ENCODE measurements at places on chromosomes 4 and X.
A peak's percentile ranks its signal among the peaks of the same experiment; 100 is the strongest.

GRCh38 chrX:154013614-154014360, 5.9 kb downstream of the IRAK1 start:
- DNase-seq: no peak

GRCh38 chr4:183626168-183626567, 32.8 kb downstream of the RWDD4 start:
- no peak for DNase-seq

GRCh38 chrX:134144231-134144630, 92.8 kb upstream of the CCDC160 start:
- peak; percentile 4 for DNase-seq

- DNase-seq: no peak
Observed at GRCh38 chr4:154707877-154708276, 35.9 kb upstream of the LRAT start.

DNA sequence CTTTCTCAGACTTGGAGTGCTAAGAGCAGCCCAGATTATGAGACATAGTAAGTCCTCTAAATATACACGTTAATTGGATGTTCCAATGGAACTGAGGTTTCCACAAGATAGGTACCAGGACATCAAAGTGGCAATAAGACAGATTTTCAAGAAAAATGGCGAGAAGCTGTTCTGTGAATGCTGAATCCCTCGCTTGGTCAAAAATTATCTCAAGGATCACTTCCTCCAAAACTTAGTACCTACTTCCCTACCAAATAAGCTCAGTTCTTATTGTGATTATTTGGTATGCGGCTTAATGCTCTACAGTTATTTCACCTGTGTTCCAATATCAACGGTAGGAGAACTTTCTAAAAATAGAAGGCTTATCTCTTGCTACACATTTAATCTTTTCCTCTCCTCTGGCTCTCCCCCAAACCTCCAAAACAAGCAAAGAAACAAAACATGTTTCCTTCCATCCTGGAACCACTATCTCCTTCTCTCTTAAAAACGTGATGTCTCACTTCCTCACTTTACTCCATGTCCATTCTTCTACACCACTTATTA, 14.7 kb downstream of the PDGFC start:
- DNase-seq: no peak

DNA sequence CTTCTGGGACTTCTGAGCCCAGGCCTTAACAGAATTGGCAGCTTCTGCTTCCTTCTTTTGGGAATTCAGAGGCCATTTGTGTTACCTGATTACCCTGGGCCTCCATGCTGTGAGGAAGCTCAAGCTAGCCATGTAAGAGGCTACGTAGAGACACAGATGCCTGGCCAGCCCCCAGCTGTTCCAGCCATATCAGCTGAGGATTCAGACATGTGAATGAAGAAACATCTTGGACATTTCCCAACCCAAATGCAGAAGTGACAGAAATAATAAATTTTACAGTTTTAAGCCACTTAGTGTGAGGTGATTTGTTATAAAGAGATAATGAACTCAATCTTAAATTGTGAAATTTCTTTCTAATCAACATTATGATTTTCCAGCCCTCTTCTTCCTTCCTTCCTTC, 18.7 kb upstream of the ZNF827 start:
- DNase-seq: peak; percentile 64
